ENCODE measurements at places on chromosomes 11 and 22.
A peak's percentile ranks its signal among the peaks of the same experiment; 100 is the strongest.

GRCh38 chr11:100672498-100673033 lies 14.5 kb upstream of the ARHGAP42 start:
- no peak for DNase-seq

DNA sequence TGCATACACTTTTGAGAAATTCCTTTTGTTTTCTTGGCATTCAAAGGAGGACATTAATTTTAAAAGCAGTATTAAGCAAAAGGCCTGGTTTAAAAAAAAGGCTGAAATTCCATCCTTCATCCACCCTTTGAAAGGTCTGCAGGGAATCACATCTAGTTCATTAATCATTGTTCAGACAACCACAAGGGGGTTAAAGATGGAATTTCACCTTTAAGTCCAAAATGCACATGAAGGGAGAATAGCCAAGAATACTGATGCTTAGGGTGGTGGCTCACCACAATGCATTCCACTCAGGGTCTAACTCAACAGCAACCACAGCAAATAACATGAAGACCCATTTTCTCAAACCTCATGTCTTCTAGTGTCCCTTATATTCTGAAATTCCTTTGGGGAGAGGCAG lies 256.9 kb downstream of the CADM1 start:
- DNase-seq, result no peak

DNA sequence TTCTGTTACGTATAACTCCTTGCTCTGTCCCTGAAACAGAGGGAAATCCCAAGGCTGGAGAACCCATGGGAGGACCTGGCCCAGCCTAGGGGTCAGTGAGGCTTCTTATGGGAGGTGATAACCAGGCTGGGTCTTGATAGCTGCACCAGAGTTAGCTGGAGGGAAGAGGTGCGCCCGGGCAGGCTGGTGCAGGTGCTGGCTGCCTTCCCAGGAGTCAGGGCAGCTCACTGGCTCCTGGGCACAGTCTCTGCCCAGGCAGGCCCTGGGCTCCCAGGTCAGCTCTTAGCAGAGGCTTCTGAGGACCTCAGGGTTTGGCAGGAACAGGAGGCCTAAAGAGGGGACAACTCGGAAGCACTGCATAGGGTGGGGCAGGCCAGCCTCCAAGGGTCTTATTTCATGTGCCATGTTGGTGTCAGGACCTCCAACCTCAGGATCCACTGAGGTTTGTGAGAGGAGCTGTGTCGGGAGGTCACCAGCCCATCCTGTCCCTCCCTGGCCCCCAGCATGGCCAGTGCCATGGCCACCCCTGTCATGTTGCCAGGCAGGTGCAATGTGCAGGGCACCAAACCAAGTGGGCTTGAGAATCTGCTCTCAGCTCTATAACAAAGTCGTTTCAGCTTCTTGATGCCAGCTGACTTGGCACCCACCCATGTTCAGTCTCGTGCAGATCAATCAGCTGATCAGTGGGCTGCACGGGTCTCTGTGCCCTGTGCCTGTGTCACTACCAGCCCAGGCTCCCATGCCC lies 20.5 kb upstream of the CELSR1 start:
- DNase-seq, result no peak

- DNase-seq, result no peak
Observed at GRCh38 chr22:46583571-46583970, 36.6 kb upstream of the GRAMD4 start.

GRCh38 chr11:69127081-69127850 lies 28.5 kb upstream of the SMIM38 start:
- no peak for DNase-seq

GRCh38 chr11:60363542-60364470 lies 14.5 kb upstream of the MS4A7 start:
- DNase-seq, result peak; percentile 70

GRCh38 chr22:41140365-41140957 lies 48.1 kb downstream of the EP300 start:
- no peak for DNase-seq

GRCh38 chr11:69948256-69949141 lies 129.3 kb upstream of the FGF3 start:
- DNase-seq, result no peak

- no peak for DNase-seq
Observed at GRCh38 chr22:33691057-33691630, 229.1 kb downstream of the LARGE1 start.

DNA sequence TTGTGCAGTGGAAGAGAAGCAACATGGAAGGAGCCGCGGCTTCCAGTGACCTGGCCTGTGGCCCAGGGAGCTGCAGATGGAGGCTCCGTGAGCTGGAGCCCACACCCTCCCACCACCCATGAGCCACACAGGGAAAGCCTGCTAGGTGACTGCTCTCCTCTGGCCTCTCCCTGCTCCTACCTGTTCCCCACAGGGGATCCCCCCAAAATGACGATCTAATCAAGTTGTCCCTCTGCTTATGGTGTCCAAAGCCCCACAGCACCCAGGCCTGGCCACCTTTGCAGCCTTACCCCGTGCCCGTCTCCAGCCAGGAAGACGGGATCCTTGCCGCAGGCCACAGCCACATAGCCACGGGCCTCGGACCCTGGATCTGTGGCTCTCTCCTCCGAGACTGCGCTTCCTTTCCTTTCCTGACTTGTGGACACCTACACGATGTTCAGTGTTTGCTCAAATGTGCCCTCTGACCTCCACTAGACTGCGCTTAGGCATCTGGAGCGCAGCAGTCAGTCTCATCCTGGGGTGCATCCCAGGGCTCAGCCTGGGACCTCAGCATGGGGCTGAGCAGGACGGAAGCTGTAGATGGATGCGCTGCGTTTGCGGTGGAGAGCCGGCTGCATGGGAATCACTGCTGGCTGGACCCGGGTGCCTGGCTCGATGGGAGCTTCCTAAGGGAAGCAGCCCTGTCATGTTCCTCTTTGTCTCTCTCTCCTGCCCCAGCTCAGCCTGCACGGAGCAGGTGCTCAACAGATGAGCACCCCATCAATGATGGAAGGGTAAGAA lies 133.3 kb downstream of the ST3GAL4 start:
- no peak for DNase-seq

- no peak for DNase-seq
Observed at GRCh38 chr22:42925598-42925997, 68.5 kb upstream of the ARFGAP3 start.

DNA sequence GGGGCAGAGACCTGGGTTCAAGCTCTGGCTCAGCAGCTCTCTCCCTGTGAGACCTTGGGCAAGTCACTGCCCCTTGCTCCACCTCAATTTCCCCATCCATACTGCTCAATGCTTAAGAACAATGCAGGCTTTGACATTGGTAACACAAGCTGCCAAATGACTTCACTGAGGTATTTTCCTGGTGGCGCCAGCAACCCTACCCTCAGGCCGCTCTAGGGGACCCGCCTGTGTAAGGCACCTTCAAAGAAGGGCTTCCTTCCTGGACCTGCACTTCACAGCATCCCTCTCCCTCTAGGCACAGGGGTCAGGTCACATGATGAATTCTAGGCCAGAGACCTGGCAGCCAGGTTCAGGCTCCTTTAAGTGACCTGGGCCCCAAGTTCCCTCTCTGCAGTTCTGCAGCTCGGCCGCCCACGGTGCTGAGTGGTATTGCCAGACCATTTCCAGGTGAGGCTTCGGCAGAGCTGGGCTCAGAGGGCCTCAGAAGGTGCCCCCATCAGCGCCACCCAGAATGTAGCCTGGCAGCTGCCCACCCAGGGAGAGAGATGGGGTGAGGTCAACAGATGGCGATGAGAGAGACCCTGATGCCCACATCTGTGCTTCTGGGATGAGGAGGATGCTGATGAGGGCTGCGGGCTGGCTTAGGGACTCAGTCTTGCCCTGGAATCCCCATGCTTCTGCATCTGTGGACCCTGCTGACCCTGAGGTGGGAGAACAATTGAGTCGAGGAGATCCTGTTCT lies 4.5 kb downstream of the WNT11 start:
- DNase-seq, result no peak

GRCh38 chr22:36147196-36147791 lies 13.3 kb downstream of the APOL3 start:
- no peak for DNase-seq

- DNase-seq, result no peak
Observed at GRCh38 chr11:46278387-46279125, 1.1 kb downstream of the CREB3L1 start.

DNA sequence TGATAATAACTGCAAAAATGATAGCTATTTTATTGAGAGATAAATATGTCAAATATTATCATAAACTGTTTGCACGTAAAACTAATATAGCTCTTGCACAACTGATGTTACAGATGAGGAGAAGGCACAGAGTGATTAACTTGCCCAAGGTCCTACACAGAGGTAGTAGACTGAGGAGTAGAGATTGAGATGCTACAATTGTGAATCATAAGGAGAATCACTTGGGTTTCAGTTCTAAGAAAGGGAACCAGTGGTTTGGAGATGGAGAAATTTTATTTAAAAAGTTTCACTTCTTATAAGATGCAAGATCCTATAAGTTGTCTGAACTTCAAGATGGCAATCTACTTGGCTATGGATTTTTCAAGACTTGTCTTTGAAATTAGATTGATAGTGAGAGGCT lies 224.8 kb upstream of the RAG2 start:
- no peak for DNase-seq

- DNase-seq, result no peak
Observed at GRCh38 chr11:59222464-59223060, 9.8 kb upstream of the MPEG1 start.

DNA sequence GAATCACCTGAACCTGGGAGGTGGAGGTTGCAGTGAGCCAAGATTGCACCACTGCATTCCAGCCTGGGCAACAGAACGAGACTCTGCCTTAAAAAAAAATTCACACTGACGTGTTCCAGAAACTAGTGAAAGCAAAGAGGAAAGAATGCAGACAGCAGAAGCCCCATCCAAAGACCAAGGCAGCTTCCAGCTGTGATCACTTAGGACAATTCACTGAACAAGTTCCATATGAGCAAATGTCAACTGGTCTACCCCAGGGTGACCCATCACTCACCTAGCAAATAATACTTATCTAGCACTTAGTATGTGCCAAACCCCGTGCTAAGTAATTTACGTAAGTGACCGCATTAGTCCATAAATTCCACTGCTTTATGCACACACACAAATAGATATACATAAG lies 138.9 kb downstream of the LARGE1 start:
- no peak for DNase-seq

DNA sequence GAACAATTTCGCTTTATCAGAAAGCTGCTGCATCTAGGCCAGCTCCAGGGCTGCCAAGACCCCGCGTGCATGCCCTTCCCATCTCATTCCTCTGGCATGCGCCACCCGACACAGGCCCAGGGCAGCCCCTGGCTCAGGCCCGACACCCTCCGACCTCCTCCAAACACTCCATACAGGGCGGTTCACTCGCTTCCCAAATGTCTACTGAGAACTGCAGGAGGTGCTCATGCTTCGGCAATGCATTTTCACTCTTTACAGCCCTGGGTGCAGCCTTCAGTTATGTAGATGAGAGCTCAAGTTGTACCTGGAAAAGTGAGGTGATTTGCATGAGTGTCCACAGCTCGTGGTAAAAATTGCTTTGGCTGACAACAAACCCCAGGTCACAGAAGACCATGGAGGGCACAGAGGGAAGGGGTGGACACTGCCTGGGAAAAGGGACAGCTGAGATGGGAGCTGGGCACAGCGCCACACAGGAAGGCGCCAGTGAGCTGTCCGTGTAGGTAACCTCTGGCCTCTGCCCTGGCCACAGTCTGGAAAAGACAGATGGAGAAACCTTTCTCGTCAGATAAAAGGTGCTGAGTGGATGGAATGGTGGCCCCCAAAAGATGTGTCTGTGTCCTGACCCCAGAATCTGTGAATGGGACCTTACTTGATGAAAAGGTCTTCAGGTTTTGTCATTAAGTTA lies 1351.9 kb downstream of the BRD1 start:
- DNase-seq, result no peak

- DNase-seq, result no peak
Observed at GRCh38 chr11:118212131-118212725, 12.6 kb downstream of the JAML start.

DNA sequence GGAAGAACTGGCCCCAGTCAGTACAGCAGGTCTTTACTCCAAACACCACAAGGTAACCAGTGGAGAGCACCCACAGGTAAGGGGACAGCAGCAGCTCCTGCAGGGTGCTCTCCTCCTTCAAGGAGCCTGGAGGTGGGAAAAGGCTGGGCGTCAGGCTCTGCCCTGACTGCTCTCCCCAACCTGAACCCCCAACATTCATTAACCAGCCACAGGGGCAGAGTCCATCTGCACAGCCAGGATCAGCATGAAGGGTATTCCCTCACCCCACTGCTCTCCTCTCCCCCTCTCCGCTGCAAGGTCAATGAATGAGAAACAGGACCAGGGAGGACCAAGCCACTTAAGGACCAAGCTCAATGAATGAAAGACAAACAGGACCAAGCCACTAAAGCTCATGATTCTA lies 3.7 kb downstream of the SLC37A4 start:
- no peak for DNase-seq

DNA sequence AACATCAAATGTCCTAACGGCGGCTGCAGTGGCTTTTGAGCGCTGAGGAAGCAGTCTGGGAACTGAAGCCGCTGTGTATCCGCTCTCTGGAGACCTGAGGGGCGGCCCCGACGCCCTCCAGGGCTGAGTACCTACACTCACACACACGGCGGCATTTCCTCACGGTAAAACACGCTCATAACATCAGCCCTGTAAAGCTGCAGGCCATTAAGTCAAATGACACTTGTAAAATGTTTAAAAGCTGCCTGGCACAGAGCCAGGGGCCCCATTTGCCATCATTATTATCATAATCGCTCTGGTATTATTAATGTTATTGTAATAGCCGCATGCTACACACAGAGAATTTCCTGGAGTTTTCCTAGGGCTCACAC lies 5.1 kb downstream of the CARS1 start:
- no peak for DNase-seq

- peak; percentile 77 for DNase-seq
Observed at GRCh38 chr22:37538590-37539357, 19.6 kb upstream of the CARD10 start.

DNA sequence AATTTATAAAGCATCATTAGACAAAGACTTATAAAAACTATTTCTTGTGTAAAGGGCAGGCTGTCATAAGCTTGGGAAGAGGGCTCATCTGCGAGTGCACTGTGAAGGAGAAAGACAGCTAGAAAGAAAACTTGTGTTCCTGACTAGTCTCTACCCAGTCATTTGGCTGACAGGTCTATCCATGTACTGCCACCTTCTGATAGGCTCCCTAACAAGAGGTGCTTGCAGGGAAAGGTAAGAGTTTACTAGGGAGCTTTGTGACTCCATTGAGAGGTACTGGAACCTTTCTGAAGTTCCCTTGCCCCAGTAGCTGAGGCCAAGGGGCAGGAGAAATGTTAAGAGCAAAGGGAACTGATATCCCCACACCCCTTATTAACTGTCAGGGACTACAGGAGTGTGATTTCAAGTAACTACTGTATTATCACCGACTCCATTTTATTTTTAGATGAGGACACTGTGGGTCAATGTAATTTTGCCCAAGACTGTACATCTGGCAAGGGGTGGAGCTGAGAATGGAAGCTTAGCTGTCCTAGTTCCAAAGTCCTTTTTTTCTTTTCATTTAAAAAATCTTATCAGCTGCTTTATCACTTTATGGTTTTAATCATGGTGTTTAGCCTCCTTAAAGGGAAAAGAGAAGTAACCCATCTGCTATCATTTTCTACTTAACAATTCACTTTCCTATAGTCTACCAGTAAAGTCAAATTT lies 129.4 kb downstream of the ARHGAP20 start:
- no peak for DNase-seq

- DNase-seq, result no peak
Observed at GRCh38 chr11:2789791-2790567, 90.2 kb upstream of the KCNQ1OT1 start.

Measured in GM12864 (cell line).